HFF-Myc (cell line): ENCODE measurements at places on chromosomes 2 and 18.

DNA sequence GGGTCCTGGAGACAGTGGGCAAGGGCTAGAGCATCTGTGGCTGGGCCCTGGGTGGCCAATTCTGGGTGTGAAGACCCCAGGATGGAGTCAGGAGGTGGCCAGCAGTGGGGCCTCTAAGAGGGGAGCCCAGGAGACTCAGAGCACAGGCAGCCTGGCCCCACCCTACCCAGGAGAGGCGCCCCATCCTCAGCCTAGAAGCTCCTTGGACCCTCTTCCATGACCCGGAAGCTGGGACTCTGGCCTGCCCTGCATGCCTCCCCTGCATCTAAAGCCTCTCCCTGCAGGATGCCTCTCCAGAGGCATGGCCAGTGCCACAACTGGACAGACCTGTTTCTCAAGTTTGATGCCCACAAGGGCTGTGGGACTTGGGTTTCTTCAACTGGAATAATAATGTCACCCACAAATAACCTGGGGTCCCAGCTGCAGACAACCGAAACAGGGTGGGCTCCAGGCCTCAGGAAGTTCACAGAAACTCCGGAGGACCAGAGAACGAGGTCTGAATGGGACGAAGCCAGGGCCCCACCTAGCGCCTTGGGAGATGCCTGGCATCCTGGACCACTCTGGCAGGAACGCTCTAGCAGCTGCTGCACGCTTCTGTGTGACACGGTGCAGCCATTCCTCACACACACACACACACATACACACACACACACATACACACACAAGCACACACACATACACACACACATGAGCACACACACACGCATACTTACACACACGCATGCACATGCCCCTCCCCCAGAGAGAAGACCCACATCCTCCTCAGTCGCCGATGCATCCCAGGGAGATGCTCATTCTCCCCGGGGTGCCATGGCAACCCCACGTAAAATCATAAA, 16.4 kb downstream of the KCNIP3 start:
- DNase-seq = no peak

DNA sequence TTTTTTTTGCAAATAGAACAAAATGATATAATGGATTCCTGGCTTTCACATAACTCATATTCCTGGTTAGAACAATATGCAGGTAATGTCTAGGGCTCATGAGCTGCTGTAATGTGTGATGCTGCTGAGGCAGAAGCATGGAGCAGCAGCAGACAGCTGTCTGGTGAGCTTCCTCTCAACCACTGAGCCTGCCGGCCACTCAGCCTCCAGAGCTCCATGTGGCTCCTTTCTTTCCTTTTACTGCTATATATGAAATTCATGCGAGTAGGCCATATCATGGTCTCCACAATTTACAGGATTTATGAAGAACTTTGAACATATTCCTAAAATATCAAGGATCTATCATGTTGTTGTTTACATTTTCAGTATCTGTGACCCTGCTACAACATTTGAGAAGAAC, 120.9 kb downstream of the MEP1B start:
- DNase-seq = no peak

- no peak for DNase-seq
Measured at GRCh38 chr18:1891641-1892040, 679.7 kb downstream of the METTL4 start.

DNA sequence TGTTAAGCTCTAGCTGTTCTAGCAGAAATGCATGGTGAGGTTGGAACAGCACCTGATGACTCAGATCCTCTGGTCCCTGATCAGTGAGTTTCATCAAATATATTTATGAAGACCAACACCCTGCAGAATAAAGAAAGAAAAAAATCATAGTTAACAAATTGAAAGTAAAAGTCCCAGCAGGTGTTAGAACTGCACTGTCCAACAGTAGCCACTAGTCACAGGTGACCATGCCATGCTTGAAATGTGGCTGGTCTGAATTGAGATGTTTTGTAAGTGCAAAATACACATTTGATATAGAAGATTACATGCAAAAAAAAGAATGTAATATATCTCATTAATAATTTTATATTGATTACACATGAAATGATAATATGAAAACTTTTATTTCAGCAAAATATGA, 1010.7 kb upstream of the ZEB2 start:
- DNase-seq = no peak
